ENCODE measurements at places on chromosomes 1 and 21. TPM values are rescaled to one million over a fixed set of nuclear protein-coding genes. Genes with fewer than 3 reads are reported as not detected.
A peak's percentile ranks its signal among the peaks of the same experiment; 100 is the strongest.

DNA sequence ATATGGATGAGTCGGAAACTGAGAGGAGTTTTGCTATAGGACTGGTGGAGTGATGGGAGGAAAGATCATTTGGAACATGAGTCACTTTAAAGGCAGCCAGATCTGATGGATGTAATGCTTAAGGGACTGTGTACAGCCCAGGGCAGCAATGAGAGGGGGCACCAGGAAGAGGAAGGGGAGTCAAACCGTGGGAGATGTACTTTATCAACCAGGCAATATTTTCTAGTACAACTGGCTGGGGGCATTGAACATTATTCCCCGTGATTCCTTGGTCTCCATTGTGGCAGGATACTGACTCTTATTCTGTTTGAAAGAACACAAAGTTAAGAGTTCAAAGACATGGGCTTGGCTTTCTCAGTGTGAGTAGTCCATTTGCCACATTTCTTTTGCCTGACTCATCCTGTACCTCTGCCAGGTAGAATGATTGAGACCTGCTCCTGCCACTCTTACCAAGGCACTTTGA lies 268.2 kb upstream of the NR5A2 start:
- no peak overlapping the region for H3K27ac ChIP-seq
- H3K4me1 ChIP-seq: no peaks in the 10 kb centered on the region
- H3K27me3 ChIP-seq: no peaks in the 10 kb centered on the region
- DNase-seq: no peak
- no peaks in the 10 kb centered on the region for H3K36me3 ChIP-seq
- no peak overlapping the region for H3K4me3 ChIP-seq

DNA sequence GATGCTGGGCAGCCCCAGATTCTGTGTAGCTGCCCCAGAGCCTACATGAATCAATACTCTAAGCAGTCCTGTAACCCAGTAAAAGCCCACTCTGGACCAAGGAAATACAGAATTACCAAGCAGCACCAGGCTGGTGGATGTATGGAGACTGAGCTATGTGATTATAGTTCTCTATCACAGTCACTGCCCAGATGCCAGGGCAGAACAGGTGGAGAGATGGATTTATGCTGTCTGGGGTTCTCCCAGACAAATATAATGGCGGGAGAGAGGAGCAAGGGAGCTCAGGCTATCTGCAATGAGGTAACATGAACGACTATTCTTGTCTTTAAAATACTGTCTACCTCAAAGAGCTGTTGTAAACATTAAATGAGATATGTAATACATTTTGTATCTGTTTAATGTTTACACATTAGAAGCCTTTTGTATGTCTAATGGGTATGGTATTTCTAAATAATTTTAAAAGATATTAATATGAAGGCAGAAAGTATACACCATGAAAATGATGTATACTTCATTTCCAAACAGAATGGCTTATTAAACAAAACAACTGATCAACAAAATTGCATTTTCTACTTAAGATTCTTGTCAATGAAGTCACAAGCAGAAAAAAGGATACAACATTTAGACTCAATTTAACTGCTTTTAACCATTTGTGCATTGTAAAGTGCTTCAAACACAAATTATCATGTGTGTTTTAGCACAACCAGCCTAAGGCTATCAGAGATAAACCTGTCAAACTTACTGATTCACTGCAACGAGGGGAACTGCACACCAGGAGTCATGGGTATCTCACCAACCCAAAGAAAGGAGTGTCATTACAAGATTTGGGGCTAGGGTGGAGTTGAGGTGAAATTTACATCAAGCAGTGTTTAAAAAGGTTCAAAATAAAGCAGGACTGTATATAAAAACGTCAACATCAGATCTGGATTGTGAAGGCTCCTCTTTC lies 3.0 kb downstream of the SDE2 start:
- peaks cover 57% of the 10 kb centered on the region for H3K4me1 ChIP-seq
- no peak overlapping the region for H3K27ac ChIP-seq
- H3K4me3 ChIP-seq: no peak overlapping the region
- no peak for DNase-seq

DNA sequence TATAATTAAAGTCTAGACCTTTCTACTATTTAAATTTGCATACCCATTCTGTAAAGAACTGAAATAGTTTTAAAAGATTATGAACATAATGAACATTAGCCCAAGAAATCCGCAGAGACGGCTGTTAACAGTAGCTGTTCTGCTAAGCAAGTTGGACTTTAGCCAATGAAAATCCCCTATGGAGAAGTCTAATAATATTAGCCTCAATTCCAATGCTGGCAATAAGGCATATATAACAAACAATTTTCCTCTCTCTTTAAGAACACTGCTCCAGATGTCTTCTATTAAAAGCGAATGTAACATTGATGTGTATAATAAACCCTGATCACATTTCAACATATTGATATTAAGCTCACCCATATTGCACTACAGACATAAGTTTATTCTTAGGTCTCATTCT lies 221.3 kb upstream of the KCTD3 start:
- H3K27ac ChIP-seq: no peak overlapping the region
- H3K27me3 ChIP-seq: no peaks in the 10 kb centered on the region
- H3K36me3 ChIP-seq: no peaks in the 10 kb centered on the region

- H3K27me3 ChIP-seq: no peaks in the 10 kb centered on the region
- no peaks in the 10 kb centered on the region for H3K36me3 ChIP-seq
- DNase-seq: no peak
Observed at GRCh38 chr1:174894117-174894762, 105.5 kb upstream of the CACYBP start.

DNA sequence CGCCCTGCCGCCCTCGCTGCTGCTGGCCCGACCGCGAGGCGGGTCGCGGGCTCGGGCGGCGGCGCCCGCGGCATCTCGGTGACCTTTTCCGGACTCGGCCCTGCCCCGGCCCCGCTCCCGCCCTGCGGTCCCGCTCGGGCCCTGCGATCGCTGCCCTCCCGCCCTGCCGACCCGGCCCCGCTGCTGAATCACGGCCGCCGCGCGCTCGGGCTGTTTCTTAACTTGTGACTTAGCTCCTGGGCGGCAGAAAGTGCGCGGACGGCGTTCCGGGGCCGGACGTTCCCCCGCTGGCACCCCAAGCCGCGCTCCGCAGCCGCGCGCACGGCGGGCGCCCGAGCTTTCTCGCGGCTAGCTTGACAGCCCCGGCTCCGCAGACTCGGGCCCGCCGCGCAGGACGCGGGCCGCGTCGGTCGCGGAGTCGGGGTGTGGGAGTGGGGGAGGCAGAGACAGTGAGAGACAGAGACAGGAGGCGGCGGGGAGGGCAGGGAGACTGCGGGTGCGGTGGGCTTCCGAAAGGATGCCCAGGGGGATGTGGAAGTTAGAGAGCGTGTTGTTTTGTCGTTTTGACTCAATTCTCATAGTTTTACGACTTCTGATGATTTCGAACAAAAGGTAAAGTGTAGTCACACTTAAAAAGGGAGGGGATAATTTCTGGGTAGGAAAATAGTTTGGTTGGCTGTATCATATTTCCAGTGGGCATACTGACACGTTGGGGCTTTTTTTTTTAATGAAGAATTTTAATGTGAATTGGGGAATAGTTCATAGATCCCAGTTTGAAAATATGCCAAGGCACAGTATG lies 49.8 kb downstream of the PRDM2 start:
- peak overlapping the region; percentile 97 for H3K27ac ChIP-seq
- H3K4me1 ChIP-seq: peaks cover 22% of the 10 kb centered on the region
- peak overlapping the region; percentile 70 for H3K4me3 ChIP-seq
- H3K36me3 ChIP-seq: no peaks in the 10 kb centered on the region
- DNase-seq: peak; percentile 50
- no peaks in the 10 kb centered on the region for H3K27me3 ChIP-seq

DNA sequence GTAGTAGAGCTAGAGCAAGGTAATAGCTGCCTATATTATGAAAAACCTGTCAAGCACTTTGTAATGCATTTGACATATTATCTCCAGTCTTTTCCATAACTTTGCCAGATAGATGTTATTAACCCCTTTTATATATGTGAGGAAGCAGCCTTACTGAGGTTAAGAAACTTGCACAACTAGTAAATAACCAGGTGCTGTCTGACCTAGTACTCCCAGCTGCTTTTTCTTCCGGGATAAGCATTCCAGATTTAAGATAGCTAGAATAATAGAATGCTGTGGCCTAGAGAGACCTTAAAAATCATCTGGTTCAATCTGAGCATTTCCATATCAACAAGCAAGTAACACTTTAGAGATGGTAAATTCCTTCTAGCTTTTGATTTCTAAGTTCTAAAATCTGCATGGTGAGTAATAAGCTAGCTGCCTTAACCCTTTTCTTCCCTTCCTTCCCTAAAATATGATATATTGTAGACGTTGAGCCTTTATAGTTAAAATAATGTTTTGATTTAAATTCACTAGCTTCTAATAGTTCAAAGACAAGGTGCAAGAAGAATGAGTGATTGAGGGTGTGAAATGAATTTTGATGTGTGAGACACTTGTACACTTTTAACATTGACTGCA lies 1.8 kb downstream of the SH3GLB1 start:
- peak overlapping the region; percentile 94 for H3K4me3 ChIP-seq
- peaks cover 11% of the 10 kb centered on the region for H3K4me1 ChIP-seq
- H3K27ac ChIP-seq: peak overlapping the region; percentile 100
- no peaks in the 10 kb centered on the region for H3K36me3 ChIP-seq

DNA sequence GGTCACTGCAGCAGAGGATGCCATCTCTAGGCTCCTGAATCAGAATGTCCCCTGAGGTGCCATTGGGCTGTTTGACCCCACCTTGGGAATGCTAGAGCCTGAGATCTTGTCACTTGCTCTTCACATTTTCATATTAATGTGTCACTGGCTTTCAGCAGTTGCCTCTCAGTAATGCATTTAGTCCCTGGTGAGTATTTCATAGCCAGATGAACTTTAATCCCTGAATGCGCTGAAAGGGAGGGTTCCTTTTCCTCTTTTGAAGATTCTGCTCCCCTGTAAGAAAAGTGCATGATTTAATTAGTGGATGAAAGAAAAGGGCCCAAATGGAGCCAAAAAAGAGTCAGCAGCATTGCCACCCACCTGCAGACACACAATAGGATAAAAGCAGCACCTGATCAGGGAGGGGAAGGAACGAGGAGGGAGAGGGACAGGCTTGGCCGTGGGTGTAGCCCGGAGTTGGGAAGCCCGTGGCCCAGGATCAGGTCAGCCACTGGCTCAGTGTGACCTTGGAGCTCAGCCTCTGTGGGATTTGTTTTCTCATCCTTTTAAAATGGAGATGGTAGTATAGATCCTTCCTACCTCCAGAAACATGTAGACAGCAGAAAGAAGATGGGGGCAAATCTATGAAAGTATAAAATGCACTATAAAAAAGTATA lies 31.1 kb downstream of the ROR1 start:
- no peaks in the 10 kb centered on the region for H3K4me1 ChIP-seq
- H3K4me3 ChIP-seq: no peak overlapping the region
- no peaks in the 10 kb centered on the region for H3K27me3 ChIP-seq
- no peaks in the 10 kb centered on the region for H3K36me3 ChIP-seq
- no peak overlapping the region for H3K27ac ChIP-seq

- no peaks in the 10 kb centered on the region for H3K4me1 ChIP-seq
- no peak overlapping the region for H3K4me3 ChIP-seq
- peak; percentile 2 for DNase-seq
- no peaks in the 10 kb centered on the region for H3K27me3 ChIP-seq
Observed at GRCh38 chr1:72606216-72606810, 324.0 kb upstream of the NEGR1 start.

DNA sequence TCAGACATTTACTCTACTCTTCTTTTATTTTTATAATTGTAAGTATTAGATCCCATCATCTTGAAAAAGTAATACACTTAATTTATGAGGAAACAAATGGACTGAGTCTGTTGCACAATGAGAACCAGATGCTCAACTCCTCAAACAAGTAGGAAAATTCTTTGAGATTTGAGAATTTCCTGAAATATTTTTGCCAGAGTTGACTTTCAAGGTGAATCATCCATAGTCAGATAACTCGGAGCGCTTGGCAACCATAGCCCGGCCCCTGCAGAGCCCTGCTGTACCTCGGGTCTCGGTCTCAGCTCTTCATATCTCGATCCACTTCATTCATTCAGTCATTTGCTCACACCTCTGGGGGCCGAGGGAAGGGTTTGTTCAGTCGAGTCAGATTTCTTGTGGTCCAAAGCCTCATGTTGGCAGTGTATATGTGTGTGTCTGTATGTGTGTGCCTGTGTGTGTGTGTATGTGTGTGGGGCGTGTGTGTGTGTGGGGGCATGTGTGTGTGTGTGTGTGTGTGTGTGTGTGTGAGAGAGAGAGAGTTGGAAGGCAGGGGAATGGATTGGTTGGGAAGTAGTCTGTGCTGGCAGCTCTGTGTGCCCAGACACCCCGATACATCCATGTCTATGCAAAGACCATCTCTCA lies 18.1 kb upstream of the PCP4 start:
- no peaks in the 10 kb centered on the region for H3K27me3 ChIP-seq
- no peak for DNase-seq
- H3K4me1 ChIP-seq: no peaks in the 10 kb centered on the region
- no peak overlapping the region for H3K27ac ChIP-seq
- H3K4me3 ChIP-seq: no peak overlapping the region
- H3K36me3 ChIP-seq: no peaks in the 10 kb centered on the region

DNA sequence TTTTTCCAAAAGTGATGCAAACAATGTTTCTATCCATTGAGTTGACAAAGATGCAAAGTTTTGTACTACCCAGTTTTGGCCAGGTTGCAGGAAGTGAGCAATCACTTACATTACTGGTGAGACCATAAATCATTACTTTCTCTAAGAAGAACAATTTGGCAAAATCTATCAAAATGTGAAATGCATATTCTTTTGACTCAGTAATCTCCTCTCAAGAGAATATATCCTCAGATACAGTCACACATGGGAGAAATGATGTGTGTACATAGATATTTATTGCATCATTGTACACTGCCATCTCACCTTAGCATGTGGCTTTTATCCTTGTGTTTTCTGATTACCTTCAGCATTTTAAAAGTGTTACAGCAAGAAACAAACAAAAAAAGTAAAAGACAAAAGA lies 52.4 kb upstream of the FMO3 start:
- H3K4me3 ChIP-seq: no peak overlapping the region
- no peaks in the 10 kb centered on the region for H3K36me3 ChIP-seq
- no peak overlapping the region for H3K27ac ChIP-seq
- H3K27me3 ChIP-seq: no peaks in the 10 kb centered on the region

- DNase-seq: no peak
- peaks cover 43% of the 10 kb centered on the region for H3K4me1 ChIP-seq
- no peak overlapping the region for H3K27ac ChIP-seq
Observed at GRCh38 chr1:11013160-11013531, 692 bp downstream of the TARDBP start.

DNA sequence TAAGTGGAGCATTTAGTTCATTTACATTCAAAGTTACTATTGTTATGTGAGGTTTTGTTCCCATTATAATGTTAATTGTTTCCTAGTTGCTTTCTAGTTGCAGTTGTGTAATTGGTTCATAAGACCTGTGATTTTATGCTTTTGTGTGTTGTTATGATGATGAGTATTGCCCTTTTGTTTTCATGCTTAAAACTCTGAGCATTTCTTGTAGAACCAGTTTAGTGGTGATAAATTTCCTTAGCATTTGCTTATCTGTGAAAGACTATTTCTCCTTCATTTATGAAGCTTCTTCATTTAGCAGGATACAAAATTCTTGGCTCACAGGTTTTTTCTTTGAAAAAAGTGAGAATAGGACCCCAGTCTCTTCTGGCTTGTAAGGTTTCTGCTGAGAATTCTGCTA lies 274.8 kb upstream of the SPAG17 start:
- H3K27ac ChIP-seq: no peak overlapping the region
- no peaks in the 10 kb centered on the region for H3K27me3 ChIP-seq
- DNase-seq: no peak
- no peak overlapping the region for H3K4me3 ChIP-seq
- no peaks in the 10 kb centered on the region for H3K36me3 ChIP-seq

Gene S100A5
- 0.42 TPM for total RNA-seq

Gene ZMYND12
- 2.4 TPM for total RNA-seq

Gene KCNE2
- not detected for total RNA-seq

Gene RPE65
- not detected for total RNA-seq
